ENCODE measurements at places on chromosomes 4 and X. TPM values are rescaled to one million over a fixed set of nuclear protein-coding genes. Genes with fewer than 3 reads are reported as not detected.
A peak's percentile ranks its signal among the peaks of the same experiment; 100 is the strongest.

Gene SPANXB1
- not detected for total RNA-seq

Gene PNCK
- total RNA-seq = 58.9 TPM

DNA sequence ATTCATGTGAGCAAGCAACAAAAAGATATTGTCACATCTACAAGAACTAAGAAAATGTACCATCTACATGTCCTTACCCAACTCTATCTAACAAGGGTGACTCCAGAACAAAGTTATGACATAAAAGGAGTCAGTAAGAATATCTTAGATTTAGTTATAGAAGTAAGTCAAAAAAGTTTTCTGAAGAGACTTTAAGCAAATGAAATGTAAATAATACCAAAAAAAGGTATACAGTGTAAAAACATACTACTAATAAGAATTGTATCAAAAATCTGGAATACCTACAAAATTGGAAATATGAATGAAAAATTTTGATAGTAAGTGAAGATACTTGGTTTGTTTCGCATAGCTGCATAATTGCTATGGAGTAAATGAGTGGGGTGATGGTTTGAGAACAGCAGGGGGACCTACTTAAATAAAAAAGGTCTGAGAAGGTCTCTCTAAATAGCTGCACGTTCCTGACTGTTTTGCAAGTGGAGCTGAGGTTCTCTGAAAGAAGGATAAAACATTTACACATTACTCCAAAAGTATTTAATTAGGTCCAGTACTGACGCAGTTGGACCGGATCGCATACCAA lies 51.0 kb upstream of the ENPP6 start:
- DNase-seq = no peak

GRCh38 chr4:78293821-78294301 lies 236.7 kb downstream of the FRAS1 start:
- DNase-seq = no peak

DNA sequence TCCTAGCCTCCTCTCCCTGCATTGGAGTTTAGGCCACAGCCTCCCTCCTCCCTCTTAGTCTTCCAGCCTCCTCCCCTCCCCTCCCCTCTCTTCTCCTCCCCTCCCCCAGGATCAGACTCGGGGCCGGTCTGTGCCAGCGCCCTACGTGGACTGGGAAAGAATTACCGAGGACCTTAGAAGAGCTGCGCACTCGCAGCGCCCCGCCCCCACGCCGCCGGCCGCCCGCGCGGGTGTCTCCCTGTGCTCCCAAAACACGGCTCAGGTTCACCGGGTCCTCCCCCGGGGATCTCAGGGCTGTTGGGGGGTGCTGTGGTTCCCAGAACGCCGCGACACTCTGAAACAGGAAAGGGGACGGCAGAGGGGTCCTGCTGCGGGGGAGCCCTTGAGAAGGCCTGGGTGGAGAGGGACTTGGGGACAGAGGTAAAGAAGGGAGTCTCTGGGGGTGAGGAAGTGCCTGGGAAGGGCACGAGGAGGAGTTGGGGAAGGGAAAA lies 122.3 kb upstream of the TBL1X start:
- peak; percentile 93 for DNase-seq

DNA sequence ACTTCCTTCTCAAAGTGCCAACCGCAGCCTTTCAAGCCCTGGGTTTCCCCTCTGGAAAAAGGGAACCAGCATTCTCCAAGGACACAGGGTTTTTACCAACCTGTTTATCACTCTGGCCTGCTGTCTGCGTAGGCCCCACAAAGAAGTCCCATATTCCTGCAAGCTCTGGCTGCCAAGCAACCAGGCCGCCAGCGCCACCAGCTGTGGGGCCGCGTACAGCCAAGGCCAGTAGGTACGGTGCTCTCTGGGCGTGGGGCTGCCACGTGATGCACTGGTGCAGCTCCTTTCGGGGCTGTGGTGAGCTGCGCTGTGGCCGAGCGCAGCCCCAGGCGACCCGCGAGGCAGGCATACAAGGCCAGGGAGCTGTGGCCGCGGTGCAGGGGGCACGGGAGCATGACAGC lies 22.1 kb downstream of the LUZP4 start:
- DNase-seq = no peak

DNA sequence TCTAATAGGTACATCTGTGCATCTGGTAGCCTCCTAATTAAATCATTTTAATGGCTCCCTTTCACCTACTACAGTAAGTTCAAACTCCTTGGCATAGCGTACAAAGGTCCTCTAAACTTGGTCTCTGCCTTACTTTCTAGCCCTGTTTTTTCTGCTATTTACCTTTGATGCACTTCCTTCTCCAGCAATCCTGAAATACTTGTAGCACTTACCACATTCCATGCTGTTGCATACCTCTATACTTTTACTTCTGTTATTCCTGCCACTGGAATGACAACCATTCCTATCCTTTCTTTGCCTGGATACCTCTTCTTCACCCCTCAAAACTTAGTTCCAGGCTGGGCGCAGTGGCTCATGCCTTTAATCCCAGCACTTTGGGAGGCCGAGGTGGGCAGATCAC lies 56.6 kb upstream of the LHFPL1 start:
- DNase-seq = no peak

- DNase-seq = no peak
Measured at GRCh38 chr4:143025081-143025704, 159.5 kb upstream of the USP38 start.

- DNase-seq = no peak
Measured at GRCh38 chr4:149997881-149998421, 80.3 kb upstream of the DCLK2 start.

- no peak for DNase-seq
Measured at GRCh38 chrX:44698357-44698756, 145.5 kb upstream of the DUSP21 start.

- DNase-seq = peak; percentile 17
Measured at GRCh38 chrX:41373989-41374606, 40.1 kb downstream of the DDX3X start.

- DNase-seq = no peak
Measured at GRCh38 chr4:166318810-166319525, 445.9 kb downstream of the TLL1 start.
